ENCODE measurements at places on chromosomes 11 and 22.

DNA sequence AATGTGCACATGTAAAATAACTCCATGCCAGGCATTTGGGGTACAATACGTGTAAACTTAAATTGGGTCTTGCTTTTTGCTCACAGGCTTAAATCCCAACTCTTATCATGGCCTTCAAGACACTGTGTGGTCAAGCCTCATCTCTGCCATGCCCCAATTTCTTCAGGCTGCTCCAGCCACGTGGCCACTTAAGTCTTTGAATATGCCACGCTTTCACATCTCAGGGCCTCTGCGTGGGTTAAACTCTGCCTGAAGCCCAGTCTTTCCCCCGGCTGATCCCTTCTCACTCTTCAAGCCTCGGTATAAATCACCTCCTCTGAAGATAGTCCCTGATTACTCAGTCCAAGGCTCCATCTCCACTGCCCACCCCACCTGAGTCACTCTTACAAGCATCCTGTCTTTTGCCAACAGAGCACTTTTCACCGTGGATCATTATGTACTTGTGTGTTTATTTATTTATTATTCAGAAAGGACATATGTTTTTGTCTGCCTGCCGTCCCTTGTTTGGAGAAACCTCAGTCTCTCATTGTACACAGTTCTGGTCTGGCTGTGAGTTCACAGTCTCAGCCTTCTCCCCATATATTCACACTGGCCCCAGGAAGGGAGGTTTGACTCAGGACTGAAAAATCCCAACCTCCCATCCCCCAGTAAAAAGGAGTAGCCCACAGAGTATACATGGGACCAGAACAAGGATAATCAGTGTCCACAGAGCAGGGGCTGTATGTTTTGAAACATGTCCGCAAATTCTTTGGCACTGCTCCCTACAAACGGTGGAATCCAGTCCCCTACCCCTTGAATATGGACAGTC is 344.7 kb downstream of the MN1 start:
- no peak for DNase-seq

DNA sequence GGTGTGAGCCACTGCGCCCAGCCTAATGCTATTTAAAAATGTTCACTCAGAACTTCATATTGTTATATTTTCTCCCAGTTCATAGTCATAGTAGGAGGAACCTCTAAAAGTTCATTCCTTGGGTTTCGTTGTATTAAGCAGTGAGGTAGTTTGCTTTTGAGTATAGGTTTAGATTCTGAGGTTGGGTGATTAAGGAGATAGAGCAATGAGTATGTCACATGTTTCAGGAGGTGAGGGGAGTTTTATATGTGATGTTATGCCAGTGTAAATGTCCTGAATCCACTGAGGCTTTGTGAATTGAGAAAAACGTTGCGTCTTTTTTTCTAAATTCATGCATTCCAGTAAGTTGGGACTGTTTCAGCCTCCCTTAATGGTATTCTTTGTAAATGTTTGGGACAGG is 4.2 kb downstream of the UBE2L3 start:
- DNase-seq: no peak

DNA sequence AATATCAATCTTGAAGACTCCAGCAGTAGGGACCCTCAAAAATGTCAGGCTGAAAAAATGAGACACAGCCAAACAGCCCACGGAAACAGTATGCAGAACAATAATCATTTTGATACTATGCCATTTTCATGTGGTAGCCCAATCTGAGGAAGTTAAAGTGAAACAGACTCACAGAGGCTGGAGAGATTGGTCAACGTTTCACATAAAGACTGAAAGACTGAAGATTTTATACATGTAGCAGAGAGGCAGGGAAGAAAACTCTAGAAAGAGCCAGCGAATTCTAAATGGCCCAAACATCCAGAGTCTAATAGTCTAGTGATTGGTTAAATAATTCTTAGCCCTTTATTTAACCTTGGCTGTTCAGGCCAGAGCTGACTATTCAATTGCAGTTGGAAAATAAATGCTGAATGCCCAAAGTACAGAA is 49.4 kb downstream of the MAML2 start:
- DNase-seq: no peak

GRCh38 chr11:747158-748006 is at the start of gene TALDO1:
Gene TALDO1 (plus strand): TSS chr11:747464. CDS start chr11:747482, 18 bp downstream.
- DNase-seq: peak; percentile 89

DNA sequence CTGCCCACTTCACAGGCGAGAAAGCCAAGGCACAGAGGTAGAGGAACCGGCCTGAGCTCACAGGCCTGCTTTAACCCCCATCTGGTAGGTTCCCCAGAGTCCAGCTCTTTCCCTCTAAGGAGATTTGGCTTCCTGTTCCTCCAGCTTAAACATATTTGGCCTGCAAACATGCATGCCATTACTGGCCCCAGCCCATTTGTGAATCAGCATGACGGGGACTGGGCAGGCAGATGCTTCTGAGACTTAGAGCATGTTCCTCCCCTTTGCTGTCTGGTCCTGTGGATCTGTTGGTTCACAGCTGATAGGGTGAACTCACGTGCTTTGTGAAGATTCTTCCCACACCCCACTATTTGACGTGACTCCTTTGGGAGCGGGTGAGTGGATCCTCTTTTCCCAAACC is 12.6 kb downstream of the CHST1 start:
- no peak for DNase-seq

Data from PC-9 (cell line).